ENCODE measurements at places on chromosomes 12 and 14. TPM values are rescaled to one million over a fixed set of nuclear protein-coding genes. Genes with fewer than 3 reads are reported as not detected.

The PZP gene
- not detected for total RNA-seq

The DRAM1 gene
- 20.9 TPM for total RNA-seq

The CCDC175 gene
- total RNA-seq, result not detected

The B4GALNT3 gene
- 275 TPM for total RNA-seq

The NR1H4 gene
- 6.7 TPM for total RNA-seq

The ALDH2 gene
- total RNA-seq, result 116 TPM

The SPIC gene
- total RNA-seq, result 0.58 TPM

GRCh38 chr12:15142711-15143110 is 78.5 kb downstream of the RERG start:
- DNase-seq, result no peak

- DNase-seq, result no peak
These were observed 1630.4 kb upstream of the SEL1L start for GRCh38 chr14:83164016-83164415.

DNA sequence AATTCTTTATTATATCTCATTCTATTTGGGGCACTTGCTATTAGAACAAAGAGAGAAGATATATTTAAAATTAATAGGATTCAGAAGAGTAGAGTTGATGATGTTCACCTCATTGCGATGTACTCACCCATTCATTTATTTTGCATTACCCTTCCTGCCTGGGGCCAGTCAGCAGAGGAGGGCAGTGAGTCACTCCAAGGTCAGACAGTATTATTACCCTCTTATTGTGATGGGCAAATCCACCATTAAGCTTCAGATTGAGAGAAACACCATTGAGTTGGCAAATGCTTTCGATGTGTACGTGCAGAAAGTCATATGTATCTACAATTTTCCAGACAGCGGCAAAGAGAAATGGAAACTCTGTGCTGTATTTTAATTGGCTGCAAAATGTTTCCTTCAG is 134.2 kb downstream of the BICD1 start:
- DNase-seq, result no peak

DNA sequence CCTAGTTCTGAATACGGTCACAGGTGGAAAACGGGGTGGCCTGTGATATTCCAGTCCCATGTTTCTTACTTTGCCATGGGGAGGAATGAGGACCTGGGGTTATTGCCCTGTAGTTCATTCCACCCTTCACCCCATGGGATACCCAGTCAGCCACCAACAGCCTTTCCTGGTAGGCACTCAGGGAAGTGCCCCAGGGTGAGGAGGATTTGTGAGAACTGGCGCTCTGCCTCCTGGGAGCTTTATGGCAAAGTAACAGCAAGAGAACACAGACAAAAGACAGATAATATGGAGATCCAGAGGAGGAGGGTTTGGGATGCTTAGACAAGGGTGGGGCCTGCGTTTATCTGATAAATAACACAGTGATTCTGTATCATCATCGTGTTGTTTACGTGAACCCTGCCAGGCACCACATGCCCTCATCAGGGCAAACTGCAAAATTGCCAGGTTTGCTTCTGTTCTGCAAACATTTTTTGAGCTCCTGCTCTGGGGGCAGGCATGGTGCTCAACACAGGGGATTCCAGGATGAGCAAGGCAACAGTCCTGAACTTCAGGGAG is 223.5 kb downstream of the SLC41A2 start:
- DNase-seq, result no peak

DNA sequence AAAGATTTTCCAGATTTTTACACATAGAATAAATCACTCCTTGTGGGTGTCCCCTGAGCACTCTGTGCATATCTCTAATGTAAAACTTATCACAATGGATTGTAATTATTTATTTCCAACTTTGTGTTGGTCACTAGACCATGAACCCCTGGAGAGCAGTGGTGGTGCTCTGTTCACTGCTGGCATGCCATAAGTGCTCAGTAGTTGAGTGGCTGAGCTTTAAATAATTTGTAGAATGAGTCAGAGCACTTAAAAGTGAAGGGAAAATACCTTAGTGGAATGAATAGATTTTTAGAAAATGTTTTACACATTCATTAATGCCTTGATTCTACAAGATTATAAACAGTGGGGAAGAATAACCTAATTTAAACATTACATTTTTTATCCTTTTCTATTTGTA is 6.3 kb downstream of the MGAT4C start:
- DNase-seq, result no peak

- no peak for DNase-seq
These were observed 41.2 kb downstream of the ADGRD1 start for GRCh38 chr12:130994821-130995375.

DNA sequence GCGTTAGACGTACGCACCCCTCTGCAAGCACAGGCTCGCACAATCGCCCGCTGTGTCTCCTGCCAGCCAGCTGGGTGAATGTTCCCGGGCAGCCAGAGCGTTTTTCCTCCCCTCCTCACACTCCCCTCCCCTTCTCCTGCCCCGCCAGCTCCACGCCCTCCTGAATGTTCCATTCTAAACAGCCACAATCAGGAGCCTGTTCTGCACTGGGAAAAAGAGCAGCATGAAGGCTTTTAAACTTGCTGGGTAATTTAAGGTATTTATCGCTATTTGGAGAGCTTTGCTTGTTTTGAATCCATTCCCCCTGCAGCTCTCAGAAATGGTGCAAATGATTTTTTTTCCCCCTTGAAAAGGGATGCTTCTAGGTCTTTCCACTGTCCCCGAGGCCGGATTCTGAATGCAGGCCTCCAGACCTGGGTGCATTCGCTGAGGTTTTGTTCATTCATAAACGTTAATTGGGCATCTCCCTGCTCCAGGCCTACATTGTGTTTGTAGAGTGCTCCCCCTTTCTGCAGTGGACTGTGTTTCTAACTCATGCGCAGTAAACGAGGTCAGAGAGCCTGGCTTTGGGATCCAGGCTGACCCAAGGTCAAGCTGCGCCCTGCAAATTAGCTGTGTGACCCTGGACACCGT is 212.5 kb downstream of the CHST11 start:
- DNase-seq, result peak; percentile 88

DNA sequence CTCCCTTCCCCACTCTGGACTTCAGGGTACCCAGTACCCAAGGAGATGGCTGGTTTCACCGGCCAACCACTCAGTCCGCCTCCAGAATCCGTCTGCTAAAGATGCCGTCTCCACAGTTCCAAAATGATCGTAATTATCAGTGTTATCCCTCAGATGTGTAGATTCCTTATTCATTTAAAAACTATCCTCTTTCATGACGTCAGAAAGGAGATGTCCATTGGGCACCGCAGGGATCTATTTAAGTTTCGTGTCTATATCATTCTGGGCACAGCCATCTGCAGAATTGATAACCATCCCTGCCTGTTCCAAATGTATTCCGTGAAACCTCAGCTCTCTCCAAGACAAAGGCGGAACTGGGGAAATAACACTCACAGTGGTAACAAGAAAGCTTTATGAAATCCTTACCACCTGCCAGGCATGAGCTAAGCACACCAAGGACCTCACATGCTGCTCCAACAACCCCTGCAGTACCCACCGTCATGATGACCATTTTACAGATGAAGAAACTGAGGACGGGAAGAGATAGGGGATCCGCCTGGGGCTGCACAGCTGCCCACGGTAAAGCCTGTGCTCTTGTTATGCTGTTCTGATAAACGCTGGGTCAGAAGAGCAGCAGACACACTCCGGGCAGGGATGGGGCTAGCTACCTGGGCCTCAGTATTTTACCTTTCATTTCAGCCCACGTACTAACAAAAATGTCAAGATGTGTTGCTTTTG is 90.0 kb downstream of the BCL11B start:
- DNase-seq, result no peak

DNA sequence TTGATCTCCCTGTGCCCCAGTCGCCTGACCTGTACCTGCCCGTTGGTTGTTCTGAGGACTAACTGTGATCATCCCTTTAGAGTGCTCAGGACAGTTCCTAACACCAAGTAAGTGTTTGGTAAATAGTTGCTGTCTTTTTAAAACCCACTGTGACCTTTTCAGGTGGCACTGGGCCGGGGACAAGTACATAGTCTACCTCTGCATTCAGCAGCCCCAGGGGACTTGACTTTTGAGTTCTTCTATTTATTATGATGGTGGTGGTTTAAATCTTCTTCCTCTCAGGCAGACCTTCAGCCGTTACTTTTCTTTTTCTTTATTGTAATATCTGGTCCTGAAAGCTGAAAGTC is 38.8 kb downstream of the EVL start:
- DNase-seq, result no peak

DNA sequence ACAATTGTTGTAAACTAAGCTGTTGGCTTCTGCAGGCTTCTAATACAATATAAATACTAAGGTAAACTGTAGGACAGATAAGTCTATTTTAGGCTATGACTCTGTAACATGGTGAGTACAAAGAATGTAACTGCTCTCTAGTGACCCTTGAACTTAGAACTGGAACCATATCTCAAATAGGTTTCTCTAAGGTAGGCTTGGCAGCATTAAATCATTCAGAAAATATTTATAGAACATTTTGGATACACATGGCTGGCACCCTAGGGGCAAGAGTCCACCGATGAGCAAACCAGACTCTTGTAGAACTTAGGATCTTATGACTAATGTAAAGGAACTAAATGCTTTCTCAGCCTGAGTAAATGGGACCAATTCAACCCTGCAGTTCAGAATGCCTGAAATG is 19.4 kb upstream of the SLC25A3 start:
- peak; percentile 65 for DNase-seq

- DNase-seq, result no peak
These were observed 89.0 kb downstream of the SLC38A1 start for GRCh38 chr12:46179693-46180452.

DNA sequence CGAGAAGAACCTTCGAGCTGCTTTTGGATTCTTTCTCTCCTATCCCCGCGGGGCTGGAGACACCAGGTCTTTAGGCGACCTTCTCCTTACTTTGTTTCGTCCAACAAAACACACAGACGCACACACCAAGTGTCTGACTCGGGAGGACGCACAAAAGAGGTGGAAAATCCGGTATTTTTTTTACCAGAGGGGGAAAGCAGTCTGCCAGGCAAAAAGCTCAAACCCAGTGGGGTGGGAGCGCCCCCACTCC is 2.1 kb downstream of the SIX4 start:
- DNase-seq, result no peak
